ENCODE measurements at places on chromosomes 12 and 14.

- no peak for DNase-seq
Observed at GRCh38 chr12:131242741-131243496, 289.2 kb downstream of the ADGRD1 start.

DNA sequence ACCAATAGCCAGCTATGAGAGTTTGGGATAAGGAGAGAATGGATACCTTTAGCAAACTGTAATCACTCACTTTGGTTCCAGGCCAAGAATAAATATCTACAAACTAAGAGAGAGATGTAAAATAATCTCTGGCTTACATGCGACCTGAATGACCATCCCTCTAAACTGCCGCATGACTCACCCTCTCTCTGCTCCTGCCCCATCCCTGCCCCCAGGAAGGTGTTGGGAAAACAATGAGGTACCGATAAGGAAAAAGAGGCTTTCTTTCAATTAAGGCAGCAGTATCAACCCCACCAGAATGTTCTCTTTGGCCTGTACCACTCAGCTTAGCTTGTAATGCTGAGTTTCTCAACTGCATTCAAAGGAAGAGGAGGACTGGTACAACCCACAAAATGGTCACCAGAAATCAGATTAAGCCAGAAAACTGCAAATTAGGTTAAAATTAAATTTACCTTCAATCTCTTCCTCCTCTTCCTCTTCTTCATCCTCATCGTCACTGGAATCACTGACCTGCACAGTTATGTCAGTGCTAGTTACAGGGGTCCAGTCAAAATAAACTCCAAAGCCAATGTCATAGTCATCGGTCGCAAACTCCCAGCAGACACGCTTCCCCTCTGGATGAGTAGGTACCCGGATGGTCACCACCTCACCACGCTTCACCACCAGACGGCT is 22.0 kb downstream of the GSTZ1 start:
- DNase-seq, result no peak

DNA sequence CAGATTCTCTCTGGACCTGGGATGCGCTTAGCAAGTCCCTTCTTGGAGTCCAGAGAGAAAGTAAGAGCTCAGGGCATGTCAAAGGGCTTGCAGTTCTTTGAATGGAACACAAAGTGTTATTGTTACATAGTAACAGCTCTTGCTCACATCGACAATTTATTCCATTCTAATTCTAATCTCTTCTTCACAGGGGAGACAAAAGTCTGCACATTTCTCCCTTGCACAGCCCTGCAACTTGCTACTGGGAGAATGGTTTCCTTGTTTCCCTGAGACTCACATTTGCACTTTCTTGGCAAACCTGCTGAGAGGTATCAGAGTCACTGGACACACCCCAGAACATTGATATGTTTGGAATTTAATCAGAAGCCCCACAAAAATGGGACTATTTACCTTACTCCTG is 209.9 kb upstream of the IGF1 start:
- DNase-seq, result no peak

- no peak for DNase-seq
Observed at GRCh38 chr14:45916340-45916953, 663.4 kb upstream of the MIS18BP1 start.

DNA sequence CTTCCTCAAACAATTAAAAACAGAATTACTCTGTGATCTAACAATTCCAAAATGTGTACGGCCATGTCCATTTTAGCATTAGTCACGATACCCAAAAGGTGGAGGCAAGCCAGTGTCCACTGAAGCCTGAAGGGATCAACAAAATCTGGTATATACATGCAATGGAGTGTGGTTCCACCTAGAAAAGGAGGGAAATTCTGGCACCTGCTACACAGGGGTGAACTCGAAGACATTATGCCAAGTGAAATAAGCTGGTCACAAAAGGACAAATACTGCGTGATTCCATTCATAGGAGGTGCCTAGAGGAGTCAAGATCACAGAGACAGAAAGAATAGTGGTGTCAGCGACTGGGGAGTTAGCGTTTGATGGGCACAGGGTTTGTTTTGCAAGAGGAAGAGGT is 331.4 kb downstream of the MED13L start:
- DNase-seq, result no peak

DNA sequence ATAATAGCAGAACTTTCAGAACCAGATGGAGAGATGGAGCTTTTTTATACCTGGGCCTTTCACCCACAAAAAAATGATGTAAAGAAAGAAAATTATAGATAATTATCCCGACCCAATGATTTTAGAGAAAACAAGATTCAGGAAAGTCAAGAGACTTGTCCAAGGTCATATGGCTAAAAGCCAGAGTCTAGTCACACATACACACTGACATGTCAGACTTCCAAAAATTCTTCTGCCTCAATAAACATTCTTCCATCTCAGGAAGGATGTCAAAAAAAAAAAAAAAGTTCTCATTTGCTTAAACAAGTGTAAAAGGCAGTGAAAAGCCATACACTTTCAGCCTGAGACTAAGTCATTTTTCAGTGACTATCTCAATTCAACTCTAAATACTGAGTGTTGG is 116.0 kb downstream of the PRICKLE1 start:
- DNase-seq, result no peak

Data from epithelial cell of prostate (primary cell).